ENCODE measurements at places on chromosomes 4 and X.

- DNase-seq = no peak
These were observed 70.8 kb upstream of the PACRGL start for GRCh38 chr4:20629186-20630106.

- no peak for DNase-seq
These were observed 86.5 kb upstream of the CBLL2 start for GRCh38 chrX:22186165-22186564.

GRCh38 chr4:110926841-110927400 lies 304.0 kb upstream of the PITX2 start:
- DNase-seq = no peak

DNA sequence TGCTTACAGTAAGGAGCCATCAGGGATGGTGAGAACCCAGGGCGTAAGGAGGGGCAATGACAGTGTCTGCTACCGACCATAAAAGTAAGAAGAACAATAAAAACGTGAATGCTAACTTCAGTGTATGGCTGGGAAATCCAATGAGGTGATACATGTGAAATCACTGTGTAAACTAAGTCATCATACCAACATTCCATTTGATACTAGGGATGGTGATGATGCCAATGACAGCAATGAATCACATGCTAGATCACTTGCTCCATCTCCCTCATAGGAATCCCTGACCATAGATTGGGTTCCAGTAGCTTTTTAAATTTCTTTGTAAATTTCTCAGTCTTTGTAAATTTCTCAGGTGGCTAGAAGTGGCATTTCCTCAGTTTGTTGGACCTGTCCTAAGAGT lies 146.3 kb downstream of the SMIM20 start:
- DNase-seq = no peak

GRCh38 chr4:118765399-118765798 lies 70.5 kb downstream of the SEC24D start:
- no peak for DNase-seq

GRCh38 chrX:128156204-128156603 lies 104.0 kb upstream of the ACTRT1 start:
- no peak for DNase-seq

- no peak for DNase-seq
These were observed 105.4 kb downstream of the HS6ST2 start for GRCh38 chrX:132853040-132853439.

- no peak for DNase-seq
These were observed 1492.2 kb upstream of the TENM3 start for GRCh38 chr4:180751009-180751408.

DNA sequence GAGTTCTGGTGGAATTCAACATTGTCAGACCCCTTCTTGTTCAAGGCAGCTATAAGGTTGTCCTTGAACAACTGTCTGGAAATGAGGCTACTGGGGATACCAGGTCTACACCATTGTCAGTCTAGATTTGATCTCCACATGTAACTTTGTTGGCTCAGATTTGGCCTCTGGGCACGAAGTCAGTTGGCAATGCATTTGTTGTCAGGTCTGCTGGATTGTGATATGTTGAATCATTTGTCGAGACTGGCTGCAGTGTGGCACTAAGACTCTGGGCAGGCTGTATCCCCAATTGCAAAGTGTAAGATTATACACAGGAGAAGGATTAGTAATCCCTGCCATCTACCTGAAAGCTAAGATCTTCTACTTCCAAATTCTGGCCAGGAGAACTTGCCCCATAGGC lies 26.5 kb downstream of the ZNF81 start:
- DNase-seq = no peak

- DNase-seq = no peak
These were observed 233.9 kb upstream of the CXXC4 start for GRCh38 chr4:104728380-104729122.

DNA sequence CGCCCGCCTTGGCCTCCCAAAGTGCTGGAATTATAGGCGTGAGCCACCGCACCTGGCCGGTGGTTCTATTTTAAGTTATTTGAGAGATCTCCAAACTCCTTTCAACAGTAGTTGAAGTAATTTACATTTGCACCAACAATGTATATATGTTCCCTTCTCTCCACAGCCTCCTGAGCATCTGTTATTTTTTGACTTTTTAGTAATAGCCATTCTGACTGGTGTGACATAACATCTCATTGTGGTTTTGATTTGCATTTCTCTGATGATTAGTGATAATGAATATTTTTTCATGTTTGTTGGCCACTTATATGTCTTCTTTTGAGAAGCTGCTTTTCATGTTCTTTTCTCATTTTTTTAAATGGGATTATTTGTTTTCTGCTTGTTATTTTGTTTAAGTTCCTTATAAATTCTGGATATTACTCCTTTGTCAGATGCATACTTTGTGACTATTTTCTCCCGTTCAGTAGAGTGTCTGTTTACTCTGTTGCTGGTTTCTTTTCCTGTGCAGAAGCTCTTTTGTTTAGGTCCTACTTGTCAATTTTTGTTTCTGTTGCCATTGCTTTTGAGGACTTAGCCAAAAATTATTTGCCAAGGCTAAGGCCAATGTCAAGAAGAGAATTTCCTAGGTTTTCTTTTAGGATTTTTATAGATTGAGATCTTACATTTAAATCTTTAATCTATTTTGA lies 213.2 kb downstream of the ARHGAP24 start:
- DNase-seq = no peak

GRCh38 chr4:186752325-186752724 lies 28.7 kb upstream of the FAT1 start:
- no peak for DNase-seq

DNA sequence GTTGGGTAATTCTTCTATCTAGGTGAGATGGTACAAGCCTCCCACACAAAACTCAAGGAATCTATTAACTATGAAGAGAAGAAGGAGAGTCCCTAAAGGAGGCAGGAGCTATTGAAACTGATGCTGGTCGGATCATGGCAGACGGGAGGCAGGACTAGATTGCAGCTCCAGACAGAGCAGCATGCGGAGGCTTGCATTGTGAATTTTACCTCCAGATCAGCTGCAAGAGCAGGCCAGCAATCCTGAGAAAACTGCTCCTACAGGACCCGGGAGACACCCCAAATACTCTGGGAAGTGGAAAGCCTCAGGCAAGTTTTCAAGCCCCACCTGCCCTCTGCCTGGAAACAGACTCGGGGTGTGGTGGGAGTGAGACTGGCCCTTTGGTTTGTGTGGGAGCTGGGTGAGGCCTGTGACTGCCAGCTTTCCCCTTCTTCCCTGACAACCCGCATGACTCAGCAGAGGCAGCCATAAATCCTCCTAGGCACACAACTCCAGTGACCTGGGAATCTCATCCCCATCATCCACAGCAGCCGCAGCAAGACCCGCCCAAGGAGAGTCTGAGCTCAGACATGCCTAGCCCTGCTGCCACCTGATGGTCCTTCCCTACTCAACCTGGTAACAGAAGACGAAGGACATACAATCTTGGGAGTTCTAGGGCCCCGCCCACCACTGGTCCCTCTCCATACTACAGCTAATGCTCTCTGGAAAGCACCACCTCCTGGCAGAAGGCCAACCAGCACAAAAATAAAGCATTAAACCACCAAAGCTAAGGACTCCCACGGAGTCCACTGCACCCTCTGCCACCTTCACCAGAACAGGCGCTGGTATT lies 30.9 kb downstream of the GATB start:
- DNase-seq = no peak

- no peak for DNase-seq
These were observed 8.5 kb upstream of the GYG2 start for GRCh38 chrX:2820136-2820771.

GRCh38 chrX:11664211-11665167 lies 1.2 kb downstream of the ARHGAP6 start:
- DNase-seq = no peak

DNA sequence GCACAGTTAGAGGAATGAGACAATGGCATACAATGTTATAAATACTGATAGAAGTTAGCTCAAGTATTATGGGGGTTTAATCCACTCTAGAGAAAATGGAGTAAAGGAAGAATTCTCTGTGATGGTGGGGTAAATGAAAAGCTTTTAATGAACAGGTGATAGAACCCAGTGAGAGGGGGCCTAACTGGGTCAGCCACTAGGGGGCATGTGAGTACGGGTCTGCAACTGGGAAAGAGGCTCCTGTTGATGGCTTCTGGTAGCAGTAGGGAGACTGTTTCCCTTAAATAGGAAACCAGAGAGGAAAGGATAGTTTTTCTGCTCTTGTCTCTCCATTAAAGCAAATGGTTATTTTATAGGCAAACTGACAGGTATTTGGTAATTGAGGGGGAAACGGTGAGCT lies 132.8 kb upstream of the GPR101 start:
- no peak for DNase-seq

- no peak for DNase-seq
These were observed 37.8 kb upstream of the TACR3 start for GRCh38 chr4:103757631-103758030.

GRCh38 chr4:47736555-47736954 lies 101.3 kb downstream of the CORIN start:
- no peak for DNase-seq

DNA sequence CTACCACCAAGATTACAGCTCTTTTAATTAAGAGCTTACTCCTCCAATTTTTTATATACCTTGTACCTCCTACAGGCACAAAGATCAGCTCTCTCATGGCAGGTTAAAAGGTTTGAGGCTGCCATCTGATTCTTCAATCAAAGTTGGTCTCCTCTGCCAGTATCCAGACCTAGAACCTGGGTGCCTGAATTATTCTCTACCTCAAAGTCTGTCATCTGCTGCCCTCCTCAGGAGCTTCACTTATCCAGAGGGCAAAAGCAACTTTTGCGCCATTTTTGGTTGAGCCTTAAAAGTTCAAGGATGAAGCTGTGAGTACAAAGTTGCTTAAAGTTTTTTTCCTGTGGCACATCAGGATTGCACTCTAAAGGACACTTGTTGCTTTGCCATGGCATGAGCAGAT lies 343.7 kb upstream of the PPP1R2C start:
- no peak for DNase-seq

- no peak for DNase-seq
These were observed 305.3 kb downstream of the PRR32 start for GRCh38 chrX:127124871-127125270.

DNA sequence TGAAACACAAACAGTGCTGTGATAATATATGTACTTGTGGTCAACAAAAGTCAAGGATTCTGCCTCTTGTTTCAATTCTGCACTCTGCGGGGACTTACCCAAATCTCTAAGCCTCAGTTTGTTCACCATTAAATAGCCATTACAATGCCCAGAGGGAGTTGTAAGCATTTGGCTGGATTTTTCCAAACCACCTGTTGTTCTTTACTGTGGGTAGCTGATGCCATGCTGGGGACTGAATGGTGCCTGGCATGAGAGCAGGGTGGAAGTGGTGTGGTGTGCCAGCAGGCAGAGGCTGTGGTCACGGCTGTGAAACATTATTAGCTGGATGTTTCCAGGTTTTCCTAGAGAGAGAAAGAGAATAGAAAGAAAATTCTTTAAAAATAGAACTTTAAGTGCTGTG lies 60.7 kb upstream of the PAK3 start:
- no peak for DNase-seq

- no peak for DNase-seq
These were observed 345.3 kb downstream of the SPRY1 start for GRCh38 chr4:123741906-123742305.

- DNase-seq = no peak
These were observed 232.9 kb upstream of the GIMD1 start for GRCh38 chr4:106601519-106601918.

- no peak for DNase-seq
These were observed 822.2 kb downstream of the RPA4 start for GRCh38 chrX:97705936-97706335.

DNA sequence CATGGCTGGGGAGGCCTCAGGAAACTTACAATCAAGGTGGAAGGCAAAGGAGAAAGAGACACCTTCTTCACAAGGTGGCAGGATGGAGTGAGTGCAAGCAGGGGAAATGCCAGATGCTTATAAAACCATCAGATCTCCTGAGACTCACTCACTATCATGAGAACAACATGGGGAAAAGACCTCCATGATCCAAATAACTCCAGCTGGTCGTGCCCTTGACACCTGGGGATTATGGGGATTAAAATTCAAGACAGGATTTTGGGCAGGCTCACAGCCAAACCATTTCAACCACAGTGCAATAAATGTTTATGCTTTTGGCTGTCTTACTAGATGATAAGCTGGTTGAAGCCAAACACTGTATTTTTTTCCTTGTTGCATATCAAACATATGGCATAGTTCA lies 1112.4 kb downstream of the STIM2 start:
- no peak for DNase-seq

GRCh38 chr4:92231511-92231910 lies 72.3 kb upstream of the GRID2 start:
- no peak for DNase-seq

DNA sequence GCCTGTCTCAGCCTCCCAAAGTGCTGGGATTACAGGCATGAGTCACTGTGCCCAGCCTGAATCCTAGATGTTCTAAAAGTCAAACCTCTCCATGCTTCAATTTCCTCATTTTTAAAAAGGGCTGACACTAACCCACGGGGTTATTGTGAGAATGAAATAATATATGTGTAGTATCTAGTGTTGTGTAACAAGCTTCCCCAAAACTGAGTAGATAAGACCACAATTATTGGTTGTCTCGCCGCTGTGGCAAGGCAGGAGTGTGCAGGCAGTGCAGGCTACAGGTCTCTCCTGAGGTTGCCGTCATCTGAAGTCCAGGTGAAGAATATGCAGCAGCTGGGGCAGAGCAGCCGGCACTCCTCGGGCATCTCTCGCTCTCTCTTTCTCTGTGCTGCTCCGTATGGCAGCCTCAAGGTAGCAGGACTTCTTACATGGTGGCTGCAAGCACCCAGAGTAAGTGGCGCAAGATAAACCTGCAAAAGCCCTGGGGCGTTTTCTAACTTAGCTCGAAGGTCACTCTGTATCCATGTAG lies 30.9 kb downstream of the RAB33B start:
- no peak for DNase-seq

GRCh38 chr4:52751487-52751911 lies 274 bp upstream of the ERVMER34-1 start:
- DNase-seq = no peak

DNA sequence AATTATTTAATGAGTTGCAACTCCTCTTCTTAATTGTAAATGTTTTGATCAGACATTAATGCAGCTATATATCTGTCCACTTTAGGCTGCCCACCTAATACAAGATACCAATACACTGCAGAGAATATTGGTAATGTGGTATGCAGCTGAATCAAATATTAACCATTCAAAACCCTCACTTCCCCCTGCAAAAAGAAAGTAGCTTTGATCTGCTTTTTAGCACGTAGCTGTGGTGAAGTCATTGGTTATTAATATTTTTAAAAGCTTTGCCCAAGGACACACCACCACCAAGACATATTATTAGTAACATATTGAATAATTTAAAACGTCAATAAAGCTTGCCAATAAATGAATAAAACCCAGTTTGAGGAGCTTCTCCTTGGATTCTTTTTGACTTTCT lies 28.6 kb upstream of the CYP2U1 start:
- DNase-seq = no peak

DNA sequence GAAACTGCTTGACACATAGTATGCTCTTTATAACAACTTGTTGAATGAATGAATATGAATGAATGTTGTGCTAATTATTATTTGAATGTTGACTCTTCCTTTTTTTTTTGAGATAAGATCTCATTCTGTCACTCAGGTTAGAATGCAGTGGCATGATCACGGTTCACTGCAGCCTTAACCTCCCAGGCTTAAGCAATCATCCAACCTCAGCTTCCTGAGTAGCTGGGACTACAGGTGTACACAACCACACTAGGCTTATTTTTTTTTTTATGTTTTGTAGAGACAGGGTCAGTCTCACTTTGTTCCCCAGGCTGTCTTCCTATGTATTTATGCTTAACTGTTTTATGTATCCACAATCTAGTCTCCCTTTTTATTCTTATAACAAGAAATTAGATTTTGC lies 114.7 kb upstream of the WDFY3 start:
- DNase-seq = no peak

All from effector memory CD8-positive, alpha-beta T cell (primary cell).